Hindlimb muscle (tissue), 1 donor: ENCODE measurements at places on chromosomes 6 and 20.

GRCh38 chr20:9912858-9913434, 74.1 kb upstream of the PAK5 start:
- DNase-seq = peak; percentile 35

- DNase-seq = no peak
Measured at GRCh38 chr20:57071283-57071731, 195.1 kb downstream of the BMP7 start.

GRCh38 chr20:17320456-17320855, 93.6 kb downstream of the PCSK2 start:
- DNase-seq = no peak

DNA sequence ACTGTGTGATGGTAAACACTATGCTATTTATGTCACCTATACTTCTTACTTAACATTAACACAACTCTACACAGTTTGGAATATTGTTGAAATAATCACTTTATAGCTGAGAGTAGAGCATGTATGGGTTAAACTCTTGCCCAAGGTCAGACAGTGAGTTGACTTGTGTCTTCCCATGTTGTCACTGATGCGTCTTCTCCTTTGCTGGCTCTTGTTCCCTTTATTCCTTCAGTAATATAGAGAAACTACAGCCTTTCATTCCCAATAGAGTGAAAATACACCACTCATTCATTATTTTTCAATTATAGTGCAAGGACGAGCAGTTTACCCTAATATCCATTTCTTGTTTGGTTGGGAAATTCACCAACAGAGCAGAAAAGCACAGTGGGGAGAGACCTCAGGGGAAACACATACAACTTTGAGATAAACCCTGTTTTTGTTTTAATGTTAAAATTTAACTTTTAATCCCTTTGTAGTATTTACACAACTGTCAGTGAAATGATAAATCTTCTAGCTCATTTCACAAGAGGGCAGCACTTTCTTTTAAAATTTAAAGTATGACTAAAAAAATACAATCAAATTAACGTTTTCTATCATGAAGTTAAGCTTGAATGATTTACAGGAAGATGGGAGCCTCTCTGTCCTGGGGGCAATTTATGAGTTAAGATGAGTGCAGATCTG, 363.0 kb downstream of the UTRN start:
- DNase-seq = no peak

- DNase-seq = no peak
Measured at GRCh38 chr6:79072640-79073181, 5.3 kb downstream of the PHIP start.
